ENCODE measurements at places on chromosomes 2 and 18.

GRCh38 chr2:224449212-224450147 lies 47.6 kb upstream of the FAM124B start:
- DNase-seq = no peak

DNA sequence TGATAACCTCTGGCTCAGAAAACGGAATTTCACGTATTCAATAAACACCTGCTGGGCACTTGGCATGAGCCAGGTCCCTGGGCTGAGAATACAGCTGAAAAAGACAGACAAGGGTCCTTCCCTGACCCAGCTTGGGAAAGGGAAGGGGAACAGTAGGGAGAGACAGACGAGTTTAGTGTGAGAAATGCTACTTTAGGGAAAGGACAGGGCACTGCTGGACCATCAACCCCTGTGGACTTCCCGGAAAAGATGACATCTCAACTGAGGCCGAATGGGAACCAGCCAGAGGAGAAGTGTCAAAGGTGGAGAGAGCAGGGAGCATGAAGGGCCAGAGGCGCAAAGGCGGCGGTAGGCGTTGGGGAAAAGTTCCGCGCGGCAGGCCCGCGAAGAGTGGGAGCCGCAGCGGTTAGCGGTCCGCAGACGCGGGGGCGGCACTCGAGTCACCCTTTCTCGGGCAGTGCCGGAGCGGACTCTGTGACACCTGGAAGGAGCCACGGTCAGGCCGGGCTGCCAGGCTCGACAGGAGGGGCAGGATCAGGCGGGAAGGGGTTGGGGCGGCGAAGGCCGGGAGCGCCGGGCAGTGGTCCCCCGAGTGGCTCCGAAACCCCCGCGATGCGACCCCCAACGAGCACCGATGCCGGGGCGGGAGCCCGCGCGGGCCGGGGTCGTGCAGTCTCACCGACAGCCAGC lies 519 bp downstream of the TEX261 start:
- no peak for DNase-seq

- no peak for DNase-seq
Observed at GRCh38 chr2:239305771-239306170, 95.0 kb downstream of the HDAC4 start.

GRCh38 chr2:105489168-105489878 lies 90.5 kb upstream of the FHL2 start:
- DNase-seq = no peak

GRCh38 chr2:42314892-42315468 lies 46.0 kb downstream of the COX7A2L start:
- DNase-seq = no peak

DNA sequence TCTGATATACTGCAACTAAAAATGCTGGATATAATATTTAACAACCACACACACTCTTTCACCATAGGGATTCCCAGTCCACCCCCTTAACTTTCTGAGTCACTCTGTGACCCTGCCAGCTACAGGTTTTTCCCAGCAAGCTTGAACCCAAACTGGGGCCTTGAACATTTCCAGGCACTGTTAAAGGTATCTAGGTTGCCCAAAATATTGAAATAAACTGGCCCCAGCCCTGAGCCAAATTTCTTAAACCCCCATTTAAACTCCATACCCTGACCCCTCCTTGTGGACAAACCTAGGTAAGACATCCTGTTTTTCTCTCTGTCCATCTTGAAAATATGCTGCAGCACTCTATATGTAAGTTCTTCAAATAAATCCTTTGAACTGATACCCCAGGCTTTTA lies 19.7 kb upstream of the DCTN1 start:
- DNase-seq = no peak

DNA sequence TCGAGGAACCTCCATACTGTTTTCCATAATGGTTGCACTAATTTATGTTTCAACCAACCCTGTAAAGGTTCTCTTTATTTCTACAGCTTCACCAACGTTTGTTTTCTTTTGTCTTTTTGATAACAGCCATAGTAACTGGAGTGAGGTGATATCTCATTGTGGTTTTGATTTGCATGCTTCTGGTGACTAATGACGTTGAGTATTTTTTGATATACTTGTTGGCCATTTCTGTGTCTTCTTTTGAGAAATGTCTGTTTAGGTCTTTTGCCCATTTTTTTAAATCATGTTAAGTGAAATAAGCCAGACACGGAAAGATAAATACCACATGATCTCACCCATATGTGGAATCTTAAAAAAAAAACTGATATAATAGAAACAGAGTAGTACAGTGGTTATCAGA lies 74.8 kb upstream of the SMIM21 start:
- no peak for DNase-seq

GRCh38 chr2:236078297-236079255 lies 89.6 kb downstream of the GBX2 start:
- DNase-seq = no peak

- no peak for DNase-seq
Observed at GRCh38 chr18:22428672-22429071, 11.0 kb upstream of the CTAGE1 start.

DNA sequence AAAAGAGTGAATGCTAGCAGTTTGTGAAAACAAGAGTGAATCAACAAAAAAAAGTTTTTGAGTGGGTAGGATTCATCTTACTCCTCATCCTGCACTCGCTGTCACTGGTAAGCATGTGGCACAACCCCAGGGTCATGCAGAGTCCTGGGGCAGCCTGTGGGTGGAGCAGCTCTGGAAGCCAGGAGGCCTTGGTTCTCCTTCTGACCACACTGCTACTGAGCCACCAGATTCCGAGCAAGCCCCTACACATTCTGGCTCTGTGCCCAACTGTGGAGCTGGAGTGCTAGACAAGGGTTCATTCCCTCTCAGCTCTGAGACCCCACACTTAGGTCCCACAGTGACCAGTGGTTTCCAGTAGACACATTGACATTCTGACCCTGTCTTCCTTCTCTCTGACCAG lies 670.6 kb downstream of the BCL11A start:
- DNase-seq = no peak

GRCh38 chr18:45463451-45463850 lies 151.8 kb upstream of the SLC14A2 start:
- DNase-seq = no peak

GRCh38 chr2:233831011-233831721 lies 23.2 kb downstream of the HJURP start:
- DNase-seq = no peak

- no peak for DNase-seq
Observed at GRCh38 chr18:3848316-3848715, 398.3 kb downstream of the TGIF1 start.

- no peak for DNase-seq
Observed at GRCh38 chr2:218149098-218149497, 17.7 kb downstream of the CXCR1 start.

- no peak for DNase-seq
Observed at GRCh38 chr2:159046966-159047365, 78.5 kb downstream of the TANC1 start.

- no peak for DNase-seq
Observed at GRCh38 chr2:10326151-10326616, 23.5 kb downstream of the HPCAL1 start.

DNA sequence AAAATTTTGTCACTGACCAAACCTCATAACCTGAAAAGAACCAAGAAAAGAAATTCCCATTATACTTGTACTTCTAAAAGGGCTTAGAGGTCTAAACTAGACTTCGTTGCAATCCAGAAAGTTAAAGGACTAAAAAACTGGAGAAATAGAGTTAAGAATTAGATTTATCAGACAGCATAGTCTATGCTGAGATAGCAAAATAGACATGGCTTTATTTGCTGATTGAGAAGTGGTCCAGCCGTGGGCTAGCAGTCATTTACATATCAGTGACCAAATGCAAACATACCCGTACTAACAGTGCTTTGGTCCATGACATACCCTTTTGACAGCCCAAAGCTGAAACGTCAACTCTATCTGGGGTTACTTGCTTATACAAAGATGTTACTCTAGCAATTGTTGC lies 223.5 kb downstream of the AGPS start:
- no peak for DNase-seq

DNA sequence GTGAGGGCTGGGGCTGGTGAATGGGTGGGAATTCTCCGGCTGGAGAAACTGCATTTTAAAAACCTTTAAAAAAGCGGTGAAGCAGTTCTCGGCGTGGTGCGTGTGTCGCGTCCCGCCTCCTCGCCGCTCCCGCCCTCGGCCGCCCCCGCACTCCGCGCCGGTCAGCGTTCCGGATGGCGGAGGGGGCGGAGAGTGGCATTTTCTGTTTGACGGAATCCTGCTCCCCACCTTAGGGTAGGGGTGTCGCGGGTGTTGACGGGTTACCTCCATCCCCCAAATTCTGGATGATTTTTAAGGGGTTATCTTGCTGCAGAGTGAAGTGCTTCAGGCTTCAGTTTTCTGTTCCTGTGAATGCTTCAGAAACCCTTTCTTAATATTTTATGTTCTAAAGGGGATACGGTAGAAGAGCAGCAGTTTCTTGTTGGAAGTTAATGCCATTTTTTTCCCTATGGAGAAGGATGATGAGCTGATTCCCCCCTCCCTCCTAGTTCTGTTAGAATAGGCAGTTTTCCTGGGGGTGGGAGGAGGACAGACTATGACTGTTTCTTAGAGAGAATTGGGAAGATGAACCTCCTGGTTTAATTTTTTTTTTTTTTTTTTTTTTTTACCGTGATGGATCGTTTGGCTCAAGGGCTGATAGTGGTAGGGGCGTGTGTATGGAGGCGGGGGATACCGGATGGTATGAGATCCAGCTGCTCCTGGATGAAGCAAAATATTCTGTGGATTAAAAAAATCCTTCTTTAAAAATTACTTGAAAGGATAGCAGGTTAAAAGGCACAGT lies 756 bp downstream of the ABI2 start:
- DNase-seq = peak; percentile 32

- DNase-seq = no peak
Observed at GRCh38 chr2:8440029-8440778, 241.7 kb upstream of the ID2 start.

GRCh38 chr2:225008935-225009334 lies 33.3 kb downstream of the DOCK10 start:
- no peak for DNase-seq

GRCh38 chr18:62334120-62334519 lies 9.0 kb downstream of the TNFRSF11A start:
- DNase-seq = no peak

DNA sequence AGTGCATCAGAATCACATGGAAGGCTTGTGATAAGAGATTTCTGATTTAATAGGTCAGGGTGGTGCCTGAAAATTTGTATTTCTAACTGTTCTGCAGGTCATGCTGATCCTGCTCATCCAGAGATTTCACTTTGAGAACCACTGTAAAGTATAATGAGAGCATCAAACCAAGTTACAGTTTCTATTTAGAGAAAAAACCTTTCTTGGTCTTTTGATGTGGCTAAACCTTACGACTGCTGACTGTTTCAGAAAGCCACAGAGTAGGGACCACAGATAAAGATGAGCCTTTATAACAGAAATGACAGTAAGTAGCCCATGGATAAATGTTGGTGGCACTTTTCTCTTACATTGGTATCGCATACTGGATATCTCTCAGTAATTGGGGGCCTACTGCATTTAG lies 109.4 kb upstream of the FANCL start:
- no peak for DNase-seq

- peak; percentile 59 for DNase-seq
Observed at GRCh38 chr2:230160112-230160660, 59.6 kb downstream of the SP110 start.

DNA sequence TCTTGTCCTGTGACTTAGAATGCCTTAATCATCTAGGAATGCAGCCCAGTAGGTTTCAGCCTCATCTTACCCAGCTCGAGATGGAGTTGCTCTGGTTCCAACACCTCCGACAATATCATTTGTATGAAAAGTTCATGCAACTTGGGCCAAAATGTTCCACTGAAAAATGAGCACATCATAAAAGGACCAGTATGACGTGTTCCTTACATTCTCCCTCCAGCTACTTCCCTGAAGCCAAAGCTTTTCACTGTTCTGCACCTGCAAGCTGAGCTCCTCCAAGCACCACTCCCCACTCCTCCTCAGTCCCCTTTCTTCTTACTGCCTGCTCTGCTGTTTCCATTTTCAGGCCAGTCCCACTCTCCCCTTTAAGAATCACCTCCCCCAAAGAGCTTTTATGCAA lies 23.1 kb downstream of the TMEM182 start:
- no peak for DNase-seq

- DNase-seq = no peak
Observed at GRCh38 chr18:7603259-7604000, 36.3 kb downstream of the PTPRM start.

DNA sequence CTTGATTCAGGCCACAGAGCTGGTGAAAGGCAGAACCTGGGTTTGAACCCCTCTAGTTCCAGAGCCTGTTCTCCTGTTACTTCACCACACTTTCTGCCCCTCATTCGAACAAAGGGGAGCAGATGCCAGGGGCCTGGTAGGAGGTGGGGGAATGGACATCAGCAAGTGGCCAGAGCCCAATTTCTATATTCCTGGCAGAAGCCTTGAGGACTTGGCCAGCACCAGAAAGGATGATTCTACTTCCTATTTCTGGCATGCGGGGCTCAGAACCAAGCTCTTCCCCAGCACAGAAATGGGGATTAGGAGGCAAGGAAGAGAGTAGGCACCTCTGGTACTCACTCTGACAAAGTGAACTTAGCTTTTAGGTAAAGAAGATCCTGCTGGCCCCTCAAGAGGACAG lies 49.3 kb downstream of the ADD2 start:
- DNase-seq = no peak

DNA sequence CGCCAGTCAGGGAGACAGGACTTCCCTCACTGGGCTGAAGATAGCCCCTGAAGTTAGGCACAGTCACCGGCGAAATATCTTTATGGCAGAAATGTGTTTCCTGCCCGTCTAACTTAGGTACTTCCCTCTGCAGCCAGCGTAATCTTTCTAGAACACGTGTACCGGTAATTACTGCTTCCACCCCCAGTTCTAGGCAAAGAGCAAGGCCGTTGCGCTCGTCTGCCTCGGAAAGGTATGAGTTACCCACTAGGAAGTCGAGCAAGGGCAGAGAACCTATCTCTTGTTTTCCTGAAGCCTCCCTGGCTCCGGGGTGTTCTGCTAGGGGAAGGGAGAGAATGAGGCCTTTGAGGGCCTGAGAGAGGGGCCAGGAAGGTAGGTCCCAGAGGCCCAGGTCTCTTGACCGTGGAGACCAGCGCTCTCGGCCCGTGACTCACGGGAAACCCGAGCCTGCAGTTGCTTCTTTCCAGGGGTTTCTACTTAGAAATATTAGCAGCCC lies 70.0 kb downstream of the TWSG1 start:
- DNase-seq = no peak

DNA sequence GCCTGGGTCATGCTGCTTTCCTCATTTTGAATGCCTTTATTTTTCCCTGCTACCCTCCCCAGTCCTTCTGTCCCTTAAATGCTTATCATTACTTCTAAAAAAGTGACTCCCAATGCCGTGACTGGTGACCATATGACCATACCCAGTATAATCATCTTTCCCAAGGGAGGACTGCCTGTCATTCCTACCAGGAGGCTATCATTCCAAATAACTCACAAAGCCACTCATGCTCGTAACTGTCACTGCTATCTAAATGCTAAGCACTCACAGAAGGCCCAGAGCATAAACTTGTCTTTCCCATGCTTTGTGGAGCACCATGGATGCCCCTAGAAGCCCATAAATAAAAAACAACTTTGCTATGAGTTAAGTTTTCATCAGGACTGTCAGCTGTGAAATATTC lies 38.7 kb upstream of the CREB1 start:
- no peak for DNase-seq

DNA sequence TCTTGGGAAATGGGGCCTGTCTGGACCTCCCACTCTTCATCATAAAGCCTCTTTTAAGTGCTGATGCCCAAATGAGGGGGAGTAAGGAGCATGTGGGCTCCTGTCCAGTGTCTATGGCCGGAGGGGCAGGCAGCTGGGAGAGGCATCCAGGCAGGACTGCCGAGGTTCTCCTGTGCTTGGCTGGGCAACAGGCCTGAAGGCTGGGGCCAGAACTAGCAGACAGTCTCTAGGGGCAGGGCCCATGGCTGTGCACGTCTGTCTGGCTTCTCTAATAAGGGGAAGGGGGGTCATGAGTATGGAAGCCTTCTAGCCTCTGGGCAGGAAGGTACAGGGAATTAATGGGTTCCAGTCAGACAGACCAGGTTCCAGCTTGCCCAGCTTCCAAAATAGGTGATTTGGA lies 128.6 kb downstream of the SMAD2 start:
- DNase-seq = no peak
